ENCODE measurements at places on chromosomes 5 and 9.

- no peak for DNase-seq
Observed at GRCh38 chr5:165780901-165781300, 2275.5 kb downstream of the MAT2B start.

- DNase-seq: no peak
Observed at GRCh38 chr5:109550077-109550476, 139.7 kb upstream of the MAN2A1 start.

GRCh38 chr9:126715382-126715781 lies 89.5 kb upstream of the ZBTB43 start:
- DNase-seq: no peak

- no peak for DNase-seq
Observed at GRCh38 chr5:3006526-3006925, 255.0 kb upstream of the IRX2 start.

GRCh38 chr9:126290871-126291270 lies 35.8 kb upstream of the MVB12B start:
- DNase-seq: no peak

GRCh38 chr5:351084-351920 lies 29.8 kb downstream of the AHRR start:
- DNase-seq: no peak

DNA sequence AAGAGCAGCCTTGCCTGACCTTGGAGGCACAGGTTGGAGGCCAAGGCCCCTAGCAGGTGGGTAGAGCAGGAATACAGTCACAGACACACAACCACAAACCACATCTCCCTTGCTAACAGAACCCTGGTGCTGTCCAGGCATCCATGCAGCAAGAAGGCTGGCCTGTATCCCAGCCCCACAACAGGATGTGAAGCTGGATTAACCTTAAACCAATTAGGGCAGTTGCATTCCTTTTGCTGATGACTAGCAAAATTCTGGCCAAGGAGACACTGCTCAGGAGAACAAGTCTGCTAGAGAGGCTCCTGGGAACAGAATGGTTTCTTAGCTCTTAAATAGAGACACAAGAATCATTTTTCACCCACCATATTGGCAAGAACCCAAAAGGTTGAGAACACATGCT lies 97.8 kb downstream of the C5orf15 start:
- DNase-seq: no peak

DNA sequence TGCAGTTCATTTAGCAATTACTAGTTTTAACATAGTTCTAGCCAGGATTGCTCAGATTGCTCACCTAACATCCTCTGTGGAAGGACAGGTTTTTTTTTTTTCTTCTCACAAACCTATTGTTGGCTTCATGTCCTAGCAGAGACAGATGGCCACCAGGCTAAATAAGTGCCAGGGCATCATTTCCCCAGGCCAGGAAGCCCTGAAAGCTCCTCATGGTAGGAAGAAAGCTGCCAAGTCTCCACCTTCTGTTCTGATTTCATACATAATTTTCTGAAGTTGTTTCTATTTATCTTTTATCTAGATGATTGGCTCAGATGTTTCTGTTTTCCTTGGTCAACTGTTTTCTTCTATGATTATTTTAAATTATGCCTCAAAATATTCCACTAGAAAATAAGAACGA lies 31.0 kb downstream of the EFCAB9 start:
- no peak for DNase-seq

DNA sequence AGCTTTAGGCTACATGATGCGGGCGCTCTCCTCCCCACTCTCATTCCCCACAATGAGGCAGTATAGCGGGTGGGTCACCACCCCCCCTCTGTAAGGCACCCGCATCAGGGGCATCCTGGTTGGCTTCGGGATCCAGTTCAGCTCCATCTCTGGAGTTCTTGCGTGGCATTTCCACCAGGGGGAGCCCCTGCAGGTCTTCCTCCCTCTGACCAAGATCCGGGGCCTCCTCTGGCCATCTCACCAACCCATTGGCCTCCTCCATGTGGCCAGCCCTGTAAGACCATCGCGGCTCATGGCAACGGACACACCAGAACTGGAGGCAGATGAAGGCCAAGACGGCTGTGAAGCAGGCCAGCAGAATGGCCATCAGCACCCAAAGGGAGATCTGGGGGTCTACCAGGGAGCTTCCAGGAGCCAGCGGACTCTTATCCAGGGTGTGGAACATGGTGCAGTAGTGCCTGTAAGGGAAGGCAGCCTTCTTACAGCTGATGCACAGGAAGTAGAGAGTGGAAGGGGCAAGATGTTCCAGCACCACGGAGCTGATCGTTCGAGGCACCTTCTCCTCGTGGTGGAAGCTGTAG lies 77.0 kb downstream of the CYFIP2 start:
- DNase-seq: no peak

- no peak for DNase-seq
Observed at GRCh38 chr5:120367896-120368634, 96.0 kb upstream of the PRR16 start.

DNA sequence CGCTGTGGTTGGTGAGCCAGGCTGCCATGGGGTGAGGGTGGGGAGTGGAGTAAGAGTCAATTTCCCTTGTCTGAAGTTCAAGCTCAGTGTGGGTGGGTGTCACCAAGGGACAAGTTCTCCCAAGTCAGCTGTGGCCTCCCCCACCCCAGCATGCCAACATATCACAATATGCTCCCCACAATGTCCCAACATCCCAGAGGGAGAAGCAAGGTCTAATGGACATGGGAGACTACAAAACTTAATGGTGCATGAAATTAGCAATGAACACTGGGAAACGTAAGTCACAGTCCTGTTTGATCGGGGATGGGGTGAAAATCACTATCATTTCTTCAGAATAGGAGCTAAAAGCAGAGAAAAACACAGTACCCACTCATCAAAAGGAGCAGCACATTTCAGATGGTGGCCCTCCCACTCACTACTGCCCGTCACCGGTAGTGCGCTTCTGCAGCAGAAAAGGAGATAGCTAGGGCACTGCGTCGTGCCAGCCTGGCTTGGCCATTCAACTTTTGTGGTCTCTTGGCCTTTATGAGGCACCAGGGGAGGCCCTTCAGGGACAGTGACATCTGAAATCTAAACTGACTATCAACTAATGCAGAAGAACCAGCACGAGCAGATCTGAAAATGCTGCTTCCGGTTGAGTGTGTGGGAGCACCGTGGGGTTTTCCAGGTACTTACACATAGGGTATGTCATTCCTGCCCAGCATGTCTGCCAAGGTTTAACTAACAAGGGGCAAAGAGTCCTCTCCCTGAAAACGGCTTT lies 20.5 kb upstream of the NDFIP1 start:
- no peak for DNase-seq

DNA sequence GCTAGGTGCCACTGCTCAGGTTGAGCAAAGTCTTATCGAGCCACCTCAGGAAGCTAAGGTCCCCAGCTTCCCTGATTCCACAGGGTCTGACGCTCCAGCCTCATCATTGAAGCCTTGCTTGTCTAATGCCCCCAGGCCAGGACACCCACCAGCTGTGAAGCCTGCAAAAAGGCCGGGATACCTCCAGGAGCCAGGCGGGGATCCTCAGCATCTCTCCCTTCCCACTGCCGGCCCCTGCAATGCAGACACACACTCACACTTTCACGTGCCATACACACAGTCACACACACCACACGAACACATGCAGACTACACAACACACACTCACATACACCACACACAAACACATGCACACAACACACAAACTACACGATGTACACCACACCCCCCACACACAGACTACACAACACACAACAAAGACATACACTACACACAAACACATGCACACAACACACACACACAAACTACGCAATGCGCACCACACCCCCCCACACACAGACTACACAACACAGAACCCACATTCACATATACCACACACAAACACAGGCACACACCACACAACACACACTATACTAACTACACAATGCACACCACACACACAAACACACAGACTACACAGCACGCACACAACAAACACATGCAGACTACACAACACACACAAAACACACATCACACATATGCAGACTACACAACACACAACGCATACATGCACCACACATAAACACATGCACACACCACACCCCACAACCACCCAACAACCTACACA lies 17.8 kb upstream of the S1PR3 start:
- DNase-seq: no peak

DNA sequence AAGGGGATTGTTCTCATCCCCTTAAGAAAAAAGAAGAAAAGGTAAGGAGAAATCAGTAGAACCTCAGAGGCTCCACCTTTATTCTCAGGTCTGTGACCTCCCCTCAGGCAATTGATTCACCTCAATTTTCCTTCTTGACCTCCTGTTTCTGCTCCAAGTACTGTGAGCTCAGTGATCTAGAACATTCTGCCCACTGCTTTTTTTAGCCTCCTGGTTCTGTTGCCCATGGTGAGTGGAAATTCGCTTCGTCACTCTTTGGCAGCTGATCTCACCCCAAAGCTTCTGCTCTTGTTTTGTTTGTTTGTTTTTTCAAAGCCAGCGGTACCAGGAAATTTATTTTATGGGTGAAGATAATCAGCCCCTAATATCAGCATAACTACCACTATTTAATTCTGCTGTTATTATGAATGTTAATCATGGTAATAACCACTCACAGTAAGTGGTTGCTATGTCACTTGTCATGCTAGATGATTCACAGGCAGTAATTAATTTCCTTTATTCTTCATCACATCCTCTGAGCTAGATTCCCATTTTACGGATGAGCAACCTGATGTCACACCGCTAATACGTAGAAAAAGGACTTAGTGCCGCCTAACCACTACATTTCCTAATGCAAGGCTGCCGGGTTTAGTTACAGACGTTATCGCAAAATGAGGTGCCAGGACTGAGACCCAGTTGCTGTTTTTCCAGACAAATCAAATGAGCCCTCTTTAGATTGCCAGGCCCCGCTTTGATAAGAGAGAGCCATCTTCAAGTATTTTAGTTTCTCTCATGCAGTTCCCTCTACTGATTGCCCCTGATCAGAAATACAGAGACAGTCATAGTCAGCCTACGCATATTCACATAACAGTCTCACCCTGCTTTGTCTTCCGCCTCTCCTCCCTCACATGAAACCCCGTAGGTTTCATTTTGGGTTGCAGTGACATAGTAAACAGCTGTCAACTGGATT lies 78.2 kb downstream of the CYFIP2 start:
- DNase-seq: no peak

DNA sequence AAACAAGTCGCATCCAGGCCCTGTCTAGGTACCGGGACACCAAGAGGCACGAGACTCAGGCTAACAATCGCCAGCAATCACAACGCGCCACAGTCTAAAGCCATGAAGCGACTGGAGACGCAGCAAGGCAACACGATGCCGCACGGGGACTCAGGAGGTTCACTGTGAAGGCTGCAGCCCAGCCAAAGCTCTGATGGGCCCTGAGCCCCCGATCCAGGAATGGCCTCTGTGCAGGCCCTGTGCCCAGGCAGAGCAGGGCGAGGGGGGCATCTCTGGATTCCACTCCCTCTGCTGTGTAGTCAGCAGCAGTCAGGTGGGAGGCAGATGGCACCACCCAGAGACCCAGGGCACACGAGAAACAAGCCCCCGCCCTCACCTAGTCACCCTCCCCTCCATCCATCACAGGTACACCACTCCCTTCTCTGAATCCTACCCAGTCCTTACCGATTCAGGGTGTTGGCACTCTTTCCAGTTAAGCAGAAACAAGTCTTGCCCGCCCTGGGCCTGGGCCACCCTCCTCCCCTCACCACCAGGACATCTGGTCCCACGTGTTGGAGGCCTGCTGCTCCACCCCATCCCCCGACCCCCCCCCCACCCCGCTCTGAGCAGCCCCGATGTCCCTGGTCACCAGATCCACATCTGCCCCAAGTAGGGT lies 1.1 kb downstream of the RALGDS start:
- peak; percentile 68 for DNase-seq

DNA sequence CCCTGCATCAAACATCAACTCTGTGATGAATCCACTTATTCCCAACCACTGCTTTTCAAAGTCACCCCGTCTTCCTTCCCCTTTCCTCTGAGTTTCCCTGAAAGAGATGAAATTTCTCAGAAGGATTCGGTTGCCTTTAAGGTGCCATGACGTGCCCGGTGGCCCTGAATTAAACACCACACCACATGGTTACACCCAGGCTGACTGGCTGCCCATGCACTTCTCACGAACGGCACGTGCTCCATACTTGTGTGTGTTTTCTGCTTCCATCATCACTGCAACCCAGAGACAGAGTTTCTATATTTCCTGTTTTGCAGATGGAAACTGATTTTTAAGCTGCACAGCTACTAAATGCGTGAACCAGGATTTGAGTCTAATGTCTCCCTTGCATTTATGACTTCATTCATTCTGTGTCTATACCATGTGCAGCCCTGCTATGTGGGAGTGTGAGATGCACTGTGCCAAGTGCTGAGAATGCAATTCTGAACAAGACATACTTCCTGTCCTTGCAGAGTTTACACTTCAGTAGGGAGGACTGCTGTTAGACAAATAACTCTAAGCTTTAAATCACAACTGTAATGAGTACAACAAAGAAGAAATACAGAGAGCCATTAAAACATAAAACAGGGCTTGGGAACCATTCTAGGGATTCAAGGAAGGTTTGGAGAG lies 162.9 kb downstream of the NXNL2 start:
- DNase-seq: no peak

DNA sequence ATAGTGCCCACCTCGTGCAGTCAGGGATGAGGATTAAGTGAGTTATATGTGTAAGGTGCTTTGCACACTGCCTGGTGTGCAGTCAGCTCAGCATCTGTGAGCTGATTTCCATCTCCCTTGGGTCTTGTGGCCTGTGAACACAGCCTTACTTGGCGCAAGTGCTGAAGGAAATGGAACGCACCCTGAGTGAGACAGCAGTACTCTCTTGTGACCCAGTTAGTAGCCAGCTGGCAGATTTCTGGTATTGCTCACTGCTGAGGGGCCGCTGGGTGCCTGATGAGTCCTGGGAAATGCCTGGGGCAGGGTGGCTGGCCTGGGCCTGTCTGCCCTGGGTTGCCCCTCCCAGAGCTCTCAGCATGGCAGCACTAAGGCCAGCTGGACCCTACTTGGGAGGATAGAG lies 90.9 kb upstream of the BOD1 start:
- DNase-seq: no peak

GRCh38 chr5:72161951-72162350 lies 54.7 kb downstream of the MAP1B start:
- DNase-seq: no peak

GRCh38 chr9:2116073-2116472 lies 100.9 kb downstream of the SMARCA2 start:
- no peak for DNase-seq

DNA sequence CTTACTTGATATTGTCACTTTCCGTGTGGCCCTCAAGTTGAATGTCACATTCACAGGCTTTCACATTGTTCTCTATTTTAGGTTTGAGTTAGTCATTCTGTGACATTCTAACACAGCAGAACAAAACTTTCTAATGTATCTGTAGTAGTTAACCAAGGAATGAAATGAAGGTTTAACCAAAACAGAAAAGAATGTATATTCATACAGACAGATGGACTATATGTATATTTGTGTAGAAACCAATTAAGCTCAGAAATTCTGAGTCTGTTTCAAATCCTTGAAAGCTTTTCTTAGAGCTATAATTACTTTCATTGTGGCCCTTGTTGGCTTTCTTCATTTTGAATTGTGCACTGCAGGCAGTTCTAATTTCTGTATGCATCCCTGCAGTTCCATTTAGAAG lies 654.7 kb downstream of the LRRC70 start:
- DNase-seq: no peak

DNA sequence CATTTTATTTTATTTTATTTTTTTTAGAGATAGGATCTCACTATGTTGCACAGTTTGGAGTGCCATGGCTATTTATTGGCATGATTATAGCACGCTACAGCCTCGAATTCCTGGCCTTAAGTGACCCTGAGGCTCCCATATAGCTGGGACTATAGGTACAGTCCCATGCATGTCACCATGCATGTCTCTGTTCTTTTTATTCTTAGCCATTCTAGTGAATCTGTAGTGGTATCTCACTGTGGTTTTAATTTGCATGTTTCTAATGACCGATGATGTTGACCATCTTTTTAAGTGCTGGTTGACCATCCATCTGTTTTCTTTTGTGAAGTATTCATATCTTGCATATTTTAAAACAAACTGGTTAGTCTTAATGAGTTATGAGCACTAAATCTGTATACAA lies 76.1 kb downstream of the SLC44A1 start:
- no peak for DNase-seq

Data from tongue (tissue), 3 donors.